IMR-90 (cell line): ENCODE measurements at places on chromosomes 3 and 15. TPM values are rescaled to one million over a fixed set of nuclear protein-coding genes. Genes with fewer than 3 reads are reported as not detected.

ARNT2 gene
- 14.7 and 19.0 TPM in 2 replicates for total RNA-seq

DNA sequence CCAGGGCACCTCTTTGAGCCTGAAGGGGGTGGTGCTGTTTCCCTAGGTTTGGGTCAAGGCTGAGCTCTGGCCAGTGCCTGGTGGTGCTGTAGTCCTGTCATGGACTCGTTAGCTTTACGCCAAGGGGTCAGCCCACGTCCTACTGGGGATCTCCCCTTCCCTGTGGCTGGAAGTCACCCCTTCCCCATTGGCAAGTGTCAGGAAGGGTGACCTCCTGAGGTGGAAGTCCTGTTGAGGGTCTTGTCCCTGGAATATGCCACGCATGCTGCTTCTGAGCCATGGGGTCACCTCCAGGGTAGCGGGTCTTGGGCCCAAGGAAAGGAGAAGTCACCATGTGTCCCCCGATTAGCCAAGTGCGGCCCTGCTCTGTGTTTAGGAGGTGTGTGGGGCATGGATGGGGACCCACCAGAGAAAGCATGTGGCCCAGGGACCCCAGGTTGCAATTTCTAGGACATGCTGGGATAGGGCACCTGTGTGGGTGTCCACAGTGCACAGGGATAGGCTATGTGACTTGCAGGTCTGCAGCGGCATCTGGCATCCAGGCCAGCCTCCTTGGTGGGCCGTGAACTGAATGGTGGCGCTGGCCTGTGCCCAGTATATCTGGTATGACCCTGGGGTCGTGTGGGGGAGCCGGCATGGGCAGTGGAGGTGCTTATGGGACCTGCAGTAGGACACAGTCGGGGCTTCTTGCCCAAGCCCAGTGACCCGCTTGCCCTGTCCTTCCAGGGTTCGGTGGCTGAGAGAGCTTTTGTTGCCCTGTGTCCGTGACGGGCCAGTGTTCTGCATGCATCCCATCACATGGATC, 226.7 kb downstream of the SNRPN start:
- DNase-seq: no peak
- no peak overlapping the region for H3K27ac ChIP-seq
- H3K4me1 ChIP-seq: no peaks in the 10 kb centered on the region
- no peaks in the 10 kb centered on the region for H3K27me3 ChIP-seq

ZNF501 gene
- total RNA-seq: 3.2 and 4.7 TPM in 2 replicates

DNA sequence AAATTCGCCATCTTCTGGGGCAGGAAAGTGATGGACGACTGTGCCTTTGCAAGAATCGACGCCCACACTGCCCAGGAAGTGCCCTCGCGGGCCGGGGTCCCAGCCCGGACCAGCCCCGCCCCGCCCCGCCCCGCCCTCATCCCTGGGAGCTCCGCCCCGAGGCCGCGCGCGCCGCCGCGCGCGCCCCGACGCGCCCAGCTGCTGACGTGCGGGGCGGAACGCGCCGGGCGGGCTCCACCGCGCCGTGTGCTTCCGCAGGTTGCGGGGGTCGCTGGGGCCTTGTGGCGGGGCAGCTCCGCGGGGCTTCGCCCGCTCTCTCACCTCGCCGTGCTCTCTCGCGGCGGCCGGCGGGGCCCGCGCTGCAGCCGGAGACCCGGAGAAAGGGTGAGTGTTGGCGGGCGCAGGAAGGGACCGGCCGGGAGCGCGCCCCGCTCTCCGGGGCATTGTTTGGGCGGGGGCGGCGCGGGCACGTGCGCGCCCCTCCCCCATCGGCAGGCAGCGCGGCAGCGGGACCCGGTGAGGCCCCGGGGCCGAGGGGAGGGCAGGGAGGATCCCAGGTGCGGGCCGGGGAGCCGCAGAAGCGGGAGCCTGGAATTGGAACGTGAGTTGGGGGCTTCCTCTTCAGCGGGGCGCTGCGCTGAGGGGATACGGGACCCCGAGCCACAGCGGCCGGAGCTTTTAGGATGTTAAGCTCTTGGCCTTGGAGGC, at the start of gene YEATS2:
TSS of gene YEATS2 (plus strand) at position 188 of the 708 bp plus-strand sequence. CDS start 17,366 bp downstream, outside the sequence.
- H3K27ac ChIP-seq: peak within 1 kb of the TSS; percentile 96
- peaks cover 2% of the 10 kb centered on the region for H3K4me1 ChIP-seq
- peaks cover 3% of the 10 kb centered on the region; the same call in 1 of the 2 replicates for H3K36me3 ChIP-seq
- peak; percentile 61 for DNase-seq
- H3K27me3 ChIP-seq: no peaks in the 10 kb centered on the region
- peak within 1 kb of the TSS; percentile 99 for H3K4me3 ChIP-seq

LRRC2 gene
- total RNA-seq: 4.1 and 4.7 TPM in 2 replicates
